Stimulated activated CD8-positive, alpha-beta memory T cell treated with anti-CD3 and anti-CD28 coated beads, Interleukin-4, amount 100 ng/mL, for 1 hour (primary cell): ENCODE measurements at places on chromosomes 4 and X.

- DNase-seq, result no peak
These were observed 344 bp downstream of the TMPRSS11D start for GRCh38 chr4:67883458-67883857.

DNA sequence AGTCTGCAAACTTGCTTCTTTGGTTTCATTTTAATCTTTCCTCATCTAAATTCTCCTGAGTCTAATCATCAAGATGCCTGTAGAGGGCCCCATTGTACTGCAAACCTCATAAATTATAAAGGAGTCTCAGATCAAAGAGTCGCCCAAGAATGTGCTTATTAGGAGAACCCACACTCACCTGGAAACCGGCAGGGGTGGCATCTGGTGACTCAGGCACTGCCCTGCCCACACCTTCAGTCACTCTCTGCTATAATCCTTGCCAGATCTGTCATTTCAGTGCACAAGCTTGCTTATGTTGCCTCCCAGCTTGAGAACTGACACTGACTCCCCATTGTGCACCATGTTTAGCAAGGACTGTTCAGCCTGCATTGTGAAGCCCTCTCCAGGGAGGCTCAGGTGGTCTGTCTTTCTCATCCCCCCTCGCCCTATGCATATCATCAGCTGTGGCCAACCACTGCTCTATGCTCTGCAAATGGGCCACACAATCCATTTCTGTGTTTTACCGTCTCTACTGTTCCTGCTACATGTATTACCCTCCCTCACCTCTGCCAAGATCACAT is 12.4 kb downstream of the EPGN start:
- DNase-seq, result no peak

GRCh38 chr4:172858731-172859230 is 309.8 kb upstream of the GALNT7 start:
- no peak for DNase-seq

DNA sequence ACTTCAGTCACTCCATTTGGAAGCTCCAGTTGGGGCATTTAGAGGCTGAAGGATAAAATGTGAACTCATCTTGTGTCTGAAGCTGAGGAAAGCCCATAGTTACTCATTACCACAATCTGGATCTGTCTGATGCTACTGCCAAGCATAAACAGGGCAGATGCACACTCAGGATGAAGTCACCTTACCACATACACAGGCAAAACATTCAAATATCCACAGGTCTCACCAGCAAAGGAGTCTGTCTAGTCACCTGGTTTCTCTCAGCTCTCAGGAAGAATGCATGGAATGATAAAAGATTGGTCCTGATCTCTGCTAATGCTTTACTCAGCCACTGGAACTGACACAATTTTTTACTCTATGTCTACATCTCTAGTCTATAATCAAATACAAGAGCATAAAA is 13.0 kb upstream of the ODAPH start:
- DNase-seq, result no peak

- no peak for DNase-seq
These were observed 37.7 kb upstream of the FRAS1 start for GRCh38 chr4:78019414-78019813.

DNA sequence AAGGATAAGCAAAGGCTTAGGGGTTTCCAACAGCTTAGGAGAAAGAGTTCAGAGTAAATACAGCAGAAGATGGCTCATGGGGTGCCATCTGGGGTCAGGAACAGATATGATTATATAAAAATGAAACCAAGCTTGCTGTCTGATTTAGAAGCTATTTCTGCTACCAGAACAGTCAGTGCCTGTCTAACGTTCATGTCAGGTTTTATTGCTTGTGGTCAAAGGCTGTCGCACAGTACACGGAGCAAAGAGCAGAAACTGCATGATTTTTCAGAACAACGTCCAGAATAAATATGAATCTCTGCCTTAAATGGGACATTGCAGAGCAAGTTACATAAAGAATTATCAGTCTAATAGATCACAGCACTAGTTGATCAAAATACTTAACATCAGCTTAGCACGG is 17.4 kb downstream of the CETN2 start:
- DNase-seq, result no peak

GRCh38 chr4:128606173-128606572 is 203.3 kb upstream of the JADE1 start:
- no peak for DNase-seq

DNA sequence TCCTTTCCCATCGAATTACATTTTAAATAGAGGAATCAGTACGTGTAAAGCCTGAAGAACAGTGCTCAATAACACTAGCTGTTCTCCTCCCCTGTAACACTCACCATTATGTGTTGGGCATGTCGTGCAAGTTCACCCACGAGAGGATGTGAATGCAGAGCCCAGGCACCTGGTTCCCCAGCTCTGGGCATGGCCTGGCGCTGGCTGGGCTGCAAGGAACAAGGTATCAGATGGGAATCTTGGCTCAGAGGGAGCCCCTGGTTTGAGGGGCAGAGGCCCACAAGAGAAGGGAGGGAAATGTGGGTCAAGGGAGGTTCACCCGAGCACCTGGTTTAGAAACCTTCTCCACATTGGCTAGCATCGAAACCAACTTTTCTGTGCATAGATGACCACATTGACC is 41.7 kb upstream of the MTM1 start:
- DNase-seq, result no peak

DNA sequence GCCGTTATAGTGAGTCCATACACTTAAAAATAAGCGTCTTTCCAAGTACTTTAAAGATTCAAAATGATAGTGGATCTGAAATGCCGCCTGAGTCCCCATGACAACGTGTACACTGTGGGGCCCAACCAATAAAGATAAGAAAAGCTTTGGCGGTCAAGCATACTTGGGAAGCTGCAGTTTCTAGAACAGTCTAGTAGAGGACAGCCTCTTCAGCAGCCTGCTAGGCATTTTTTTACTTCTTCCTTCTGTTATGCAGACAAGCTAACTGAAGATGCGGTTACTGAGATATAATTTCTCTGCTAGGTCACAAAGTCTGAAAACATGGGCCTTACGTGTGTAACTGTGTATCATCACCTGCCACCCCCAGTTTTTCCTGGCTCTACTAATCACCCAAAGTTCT is 402 bp upstream of the UPRT start:
- DNase-seq, result no peak

- DNase-seq, result no peak
These were observed 248.5 kb upstream of the DIAPH2 start for GRCh38 chrX:96436105-96436504.
